Ascending aorta (tissue), 2 donors: ENCODE measurements at places on chromosomes 1 and 21. TPM values are rescaled to one million over a fixed set of nuclear protein-coding genes. Genes with fewer than 3 reads are reported as not detected.
A peak's percentile ranks its signal among the peaks of the same experiment; 100 is the strongest.

DNA sequence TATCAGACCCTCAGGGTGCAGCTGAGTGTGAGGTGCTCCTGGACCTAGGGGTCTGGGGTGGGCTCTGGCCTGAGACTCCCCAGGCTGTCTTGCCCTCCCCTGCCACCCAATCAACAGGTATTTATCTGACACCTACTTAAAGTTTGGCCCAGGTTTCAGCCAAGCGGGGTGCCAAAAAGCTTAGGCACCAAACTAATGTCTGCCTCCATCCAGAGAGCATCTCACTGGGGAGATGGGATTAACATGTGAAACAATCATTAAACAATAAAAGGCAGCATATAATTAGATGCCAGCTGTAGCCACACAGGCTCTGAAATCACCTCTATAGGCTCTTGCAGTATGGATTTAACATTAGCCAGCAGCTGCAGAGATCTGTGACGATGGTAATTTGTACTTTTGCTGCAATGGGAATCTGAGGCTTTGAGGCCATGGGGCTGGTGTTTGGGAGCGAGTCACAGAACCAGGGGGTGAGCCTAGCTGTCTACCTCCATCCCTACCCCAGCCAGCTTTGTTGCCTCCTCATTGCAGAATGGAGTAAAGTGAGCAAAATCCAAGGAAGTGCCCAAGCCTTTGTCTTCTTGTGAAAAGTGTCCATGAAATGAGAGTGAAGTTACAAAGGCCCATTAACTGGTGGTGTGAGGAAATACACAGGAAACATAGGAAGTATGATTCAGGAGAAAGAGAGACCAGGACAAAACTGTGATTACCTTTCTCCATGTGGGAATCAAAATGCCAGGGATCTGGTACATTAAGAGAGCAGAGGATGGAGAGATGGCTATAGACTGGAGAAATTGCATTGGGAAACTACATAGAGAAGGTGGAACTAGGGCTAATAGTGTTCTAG, 36.1 kb downstream of the EIF2D start:
- H3K27ac ChIP-seq = peak overlapping the region; percentile 31
- no peaks in the 10 kb centered on the region for H3K27me3 ChIP-seq
- H3K4me1 ChIP-seq = no peaks in the 10 kb centered on the region
- H3K36me3 ChIP-seq = no peaks in the 10 kb centered on the region
- H3K4me3 ChIP-seq = no peak overlapping the region
- DNase-seq = no peak

DNA sequence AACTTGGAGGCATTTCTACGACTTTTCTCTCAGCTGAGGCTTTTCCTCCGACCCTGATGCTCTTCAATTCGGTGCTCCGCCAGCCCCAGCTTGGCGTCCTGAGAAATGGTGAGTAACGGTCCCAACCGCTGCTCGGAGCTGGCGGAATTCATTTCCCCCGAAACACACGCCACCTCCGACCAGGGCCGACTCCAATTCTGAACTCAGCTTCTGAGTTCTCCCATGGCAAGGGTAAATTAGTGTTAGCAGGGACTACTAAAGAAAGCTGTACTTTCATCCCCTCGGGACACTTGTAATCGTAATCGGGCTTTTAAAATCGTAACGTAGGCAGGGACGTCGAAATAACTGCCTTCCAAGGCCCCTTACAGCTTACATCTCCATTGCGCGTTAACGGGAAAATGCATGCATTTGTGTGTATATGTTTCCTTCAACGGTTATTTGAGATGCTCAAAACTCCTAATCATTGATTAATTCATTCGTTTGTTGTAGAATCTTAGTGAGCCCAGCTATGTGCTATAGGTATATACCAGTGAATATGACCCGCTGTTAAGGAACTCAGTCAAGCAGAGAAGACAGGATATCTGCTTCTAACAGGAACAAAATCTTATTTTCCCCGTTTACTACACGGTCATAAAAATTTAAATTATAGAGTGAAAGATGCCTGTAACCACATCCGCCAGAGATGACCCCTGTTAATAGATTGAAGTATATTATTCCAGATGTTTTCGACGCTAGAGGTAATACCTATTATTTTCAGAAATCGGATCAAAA, 472 bp downstream of the DTL start:
- no peaks in the 10 kb centered on the region for H3K27me3 ChIP-seq
- no peak for DNase-seq
- H3K4me1 ChIP-seq = peaks cover 12% of the 10 kb centered on the region
- H3K36me3 ChIP-seq = no peaks in the 10 kb centered on the region
- peak overlapping the region; percentile 77 for H3K27ac ChIP-seq
- H3K4me3 ChIP-seq = peak overlapping the region; percentile 64

DNA sequence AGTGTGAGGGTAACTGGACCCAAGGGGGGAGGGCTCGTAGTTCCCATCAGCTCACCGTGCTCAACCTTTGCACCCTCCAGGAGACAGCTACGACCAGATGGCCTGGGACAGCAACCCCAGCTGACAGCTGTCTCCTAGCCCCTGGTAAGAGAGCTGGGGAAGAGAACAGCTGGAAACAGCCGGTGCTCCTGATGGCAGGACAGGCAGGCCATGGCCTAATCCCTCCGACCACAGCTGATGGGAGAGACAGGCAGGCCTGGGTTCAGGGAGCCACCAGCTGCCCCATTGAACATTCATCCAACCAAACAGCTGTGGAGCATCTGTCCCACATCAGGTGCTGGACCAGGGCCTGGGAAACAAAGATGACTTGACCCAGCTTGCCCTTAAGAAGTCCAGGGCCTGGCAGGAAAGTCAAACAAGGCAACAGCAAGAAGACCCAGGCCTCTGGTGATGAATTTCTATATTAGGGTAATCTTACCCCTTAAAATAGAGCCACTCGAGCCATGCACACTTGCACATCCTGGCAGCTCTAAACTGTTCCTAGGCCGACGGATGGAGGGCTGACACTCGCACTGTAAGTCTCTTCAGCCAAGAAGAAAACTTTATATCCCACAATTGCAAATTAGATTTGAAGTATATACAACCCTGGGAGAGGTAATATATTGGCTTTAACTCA, 12.2 kb downstream of the OLFML2B start:
- H3K36me3 ChIP-seq = peaks cover 4% of the 10 kb centered on the region
- H3K4me3 ChIP-seq = no peak overlapping the region
- peak overlapping the region; percentile 59 for H3K27ac ChIP-seq
- no peak for DNase-seq
- no peaks in the 10 kb centered on the region for H3K27me3 ChIP-seq

The C4BPA gene
- not detected for total RNA-seq

The DAB1 gene
- not detected for total RNA-seq

DNA sequence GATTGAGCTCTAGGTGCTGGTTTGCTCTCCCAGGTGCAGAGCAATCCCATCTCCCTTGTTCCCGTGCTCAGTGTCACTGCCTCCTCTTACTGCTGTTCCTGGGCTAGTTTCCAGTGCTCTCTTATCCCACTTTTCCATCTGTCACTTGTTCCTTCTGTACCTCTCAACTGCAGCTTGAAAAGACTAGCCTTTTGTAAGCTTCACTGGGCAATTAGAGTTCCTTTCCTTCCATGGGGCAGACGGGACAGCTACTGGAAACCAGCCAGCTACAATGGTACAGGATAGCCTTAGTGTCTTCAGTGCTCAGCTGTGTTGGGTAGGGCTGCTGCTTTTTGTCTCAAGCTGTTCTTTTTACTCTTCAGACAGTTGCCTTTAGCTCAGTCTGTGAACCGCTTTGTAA, 31.6 kb downstream of the AGT start:
- H3K36me3 ChIP-seq = peaks cover 61% of the 10 kb centered on the region
- no peak overlapping the region for H3K27ac ChIP-seq
- no peak overlapping the region for H3K4me3 ChIP-seq
- no peaks in the 10 kb centered on the region for H3K27me3 ChIP-seq
- no peak for DNase-seq

The IGSF3 gene
- 0.64 TPM for total RNA-seq

- no peaks in the 10 kb centered on the region for H3K27me3 ChIP-seq
- H3K27ac ChIP-seq = peak overlapping the region; percentile 91
- H3K4me1 ChIP-seq = no peaks in the 10 kb centered on the region
- peak overlapping the region; percentile 68 for H3K4me3 ChIP-seq
- H3K36me3 ChIP-seq = peaks cover 3% of the 10 kb centered on the region
These were observed 1.4 kb downstream of the PTBP2 start for GRCh38 chr1:96722958-96723357.

GRCh38 chr1:47529520-47530098, 91.8 kb downstream of the FOXD2 start:
- no peaks in the 10 kb centered on the region for H3K27me3 ChIP-seq
- H3K4me1 ChIP-seq = peaks cover 20% of the 10 kb centered on the region
- no peak overlapping the region for H3K27ac ChIP-seq

GRCh38 chr1:242811092-242811840, 286.8 kb upstream of the PLD5 start:
- no peak overlapping the region for H3K4me3 ChIP-seq
- H3K4me1 ChIP-seq = no peaks in the 10 kb centered on the region
- no peaks in the 10 kb centered on the region for H3K27me3 ChIP-seq
- DNase-seq = no peak
- H3K27ac ChIP-seq = no peak overlapping the region

- H3K4me1 ChIP-seq = no peaks in the 10 kb centered on the region
- no peak overlapping the region for H3K27ac ChIP-seq
- H3K27me3 ChIP-seq = no peaks in the 10 kb centered on the region
- no peak overlapping the region for H3K4me3 ChIP-seq
- H3K36me3 ChIP-seq = no peaks in the 10 kb centered on the region
These were observed 247.3 kb downstream of the S1PR1 start for GRCh38 chr1:101483982-101484688.

GRCh38 chr1:97500760-97501159, 420.1 kb downstream of the DPYD start:
- no peaks in the 10 kb centered on the region for H3K27me3 ChIP-seq
- H3K4me1 ChIP-seq = no peaks in the 10 kb centered on the region
- no peak for DNase-seq
- no peak overlapping the region for H3K4me3 ChIP-seq

The AMY1B gene
- total RNA-seq = not detected

The RASAL2 gene
- total RNA-seq = 57.5 TPM

The CLEC20A gene
- total RNA-seq = not detected

DNA sequence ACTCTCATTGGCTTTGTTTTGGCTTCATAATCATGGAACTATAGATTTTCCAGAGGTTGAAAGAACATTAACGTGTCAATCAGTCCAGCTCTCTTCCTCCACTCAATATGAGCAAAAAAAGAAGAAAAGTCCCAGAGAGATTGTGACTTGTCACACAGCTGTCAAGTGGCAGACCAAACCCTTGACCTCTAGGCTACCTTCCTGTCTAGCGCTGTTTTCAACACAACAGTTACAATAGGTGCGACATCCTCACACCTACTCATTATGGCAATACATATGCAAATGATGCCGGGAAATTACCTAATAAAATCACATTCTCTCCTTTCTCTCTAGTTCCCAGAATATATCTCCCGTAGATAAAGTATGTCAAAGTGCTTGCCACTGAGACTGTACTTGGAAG, 1.1 kb downstream of the WARS2 start:
- H3K27me3 ChIP-seq = no peaks in the 10 kb centered on the region
- H3K4me1 ChIP-seq = peaks cover 4% of the 10 kb centered on the region
- DNase-seq = no peak
- H3K4me3 ChIP-seq = peak overlapping the region; percentile 69
- no peaks in the 10 kb centered on the region for H3K36me3 ChIP-seq

DNA sequence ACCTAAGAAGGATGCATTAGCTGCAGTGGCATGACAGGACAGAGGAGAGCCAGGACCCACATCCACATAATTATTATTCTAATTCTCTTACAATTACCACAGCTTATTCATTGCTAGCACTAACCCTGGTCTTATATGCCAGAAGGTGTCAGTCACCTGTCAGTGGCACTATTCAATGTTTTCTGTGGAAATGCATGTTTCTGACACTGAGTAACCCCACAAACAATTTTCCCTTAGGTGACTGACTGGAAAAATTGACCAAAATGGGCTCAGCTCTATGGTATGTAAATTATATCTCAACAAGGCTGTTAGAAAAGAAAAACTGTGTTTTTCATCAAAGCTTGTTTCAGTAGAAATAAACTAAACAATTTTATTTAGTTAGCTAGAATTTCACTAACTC, 117.9 kb upstream of the KRTAP19-8 start:
- no peak overlapping the region for H3K4me3 ChIP-seq
- DNase-seq = no peak
- no peak overlapping the region for H3K27ac ChIP-seq

DNA sequence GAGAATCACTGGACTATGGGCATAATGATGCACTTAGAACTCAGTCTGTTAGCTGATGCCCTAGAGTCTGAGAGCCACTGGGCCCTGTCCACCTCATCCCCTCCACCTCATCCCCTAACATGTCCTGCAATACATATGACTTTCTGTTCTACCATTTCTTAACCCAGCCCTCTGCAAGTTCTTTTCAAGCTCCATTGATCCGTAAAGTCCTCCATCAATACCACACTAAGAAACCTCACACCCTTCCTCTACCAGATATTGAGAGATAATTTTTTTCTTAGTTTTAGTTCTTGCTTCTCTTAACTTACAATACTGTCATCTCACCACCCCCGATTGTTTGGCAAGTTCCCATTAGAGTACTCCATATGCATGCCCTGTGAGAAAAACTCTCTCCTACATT, 22.1 kb downstream of the FCRL4 start:
- H3K4me3 ChIP-seq = no peak overlapping the region
- DNase-seq = no peak
- H3K27me3 ChIP-seq = no peaks in the 10 kb centered on the region
- H3K27ac ChIP-seq = no peak overlapping the region

GRCh38 chr1:53349369-53349835, 21.5 kb upstream of the LRP8 start:
- H3K27ac ChIP-seq = no peak overlapping the region
- no peak overlapping the region for H3K4me3 ChIP-seq
- no peak for DNase-seq
- no peaks in the 10 kb centered on the region for H3K36me3 ChIP-seq
- no peaks in the 10 kb centered on the region for H3K4me1 ChIP-seq

- H3K27ac ChIP-seq = no peak overlapping the region
- H3K4me1 ChIP-seq = no peaks in the 10 kb centered on the region
- no peaks in the 10 kb centered on the region for H3K36me3 ChIP-seq
- DNase-seq = no peak
These were observed 1.5 kb downstream of the SCNN1D start for GRCh38 chr1:1281533-1282321.

- H3K27me3 ChIP-seq = no peaks in the 10 kb centered on the region
- H3K36me3 ChIP-seq = no peaks in the 10 kb centered on the region
- H3K4me3 ChIP-seq = no peak overlapping the region
- no peak for DNase-seq
- H3K27ac ChIP-seq = no peak overlapping the region
- no peaks in the 10 kb centered on the region for H3K4me1 ChIP-seq
These were observed 93.9 kb upstream of the PRMT6 start for GRCh38 chr1:106962591-106962990.

- DNase-seq = no peak
- H3K4me1 ChIP-seq = no peaks in the 10 kb centered on the region
- H3K27ac ChIP-seq = no peak overlapping the region
- H3K36me3 ChIP-seq = no peaks in the 10 kb centered on the region
- no peaks in the 10 kb centered on the region for H3K27me3 ChIP-seq
These were observed 56.0 kb downstream of the RUNX3 start for GRCh38 chr1:24874056-24874455.

DNA sequence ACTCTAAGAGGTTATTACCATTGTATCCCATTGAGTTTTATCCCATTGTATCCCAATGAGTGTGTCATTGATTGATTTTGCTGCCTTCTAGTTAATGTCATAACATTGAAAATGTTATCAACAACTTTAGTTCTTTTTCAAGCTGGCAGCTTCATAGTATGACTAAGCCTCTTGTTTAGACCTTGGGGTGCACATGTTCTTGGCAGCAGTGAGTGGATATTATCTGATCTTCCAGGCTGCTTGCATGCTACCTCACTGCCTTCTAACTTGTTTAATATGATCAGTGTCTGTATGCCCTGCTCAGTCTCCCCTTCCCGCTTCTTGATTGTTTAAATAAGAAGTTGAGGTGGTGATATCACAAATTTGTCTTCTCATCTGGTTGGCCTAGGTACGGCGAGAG, 24.6 kb downstream of the NTPCR start:
- H3K4me3 ChIP-seq = no peak overlapping the region
- H3K36me3 ChIP-seq = peaks cover 35% of the 10 kb centered on the region
- H3K27ac ChIP-seq = no peak overlapping the region
- no peaks in the 10 kb centered on the region for H3K4me1 ChIP-seq
- no peak for DNase-seq
